ENCODE measurements at places on chromosomes 13 and 19.

DNA sequence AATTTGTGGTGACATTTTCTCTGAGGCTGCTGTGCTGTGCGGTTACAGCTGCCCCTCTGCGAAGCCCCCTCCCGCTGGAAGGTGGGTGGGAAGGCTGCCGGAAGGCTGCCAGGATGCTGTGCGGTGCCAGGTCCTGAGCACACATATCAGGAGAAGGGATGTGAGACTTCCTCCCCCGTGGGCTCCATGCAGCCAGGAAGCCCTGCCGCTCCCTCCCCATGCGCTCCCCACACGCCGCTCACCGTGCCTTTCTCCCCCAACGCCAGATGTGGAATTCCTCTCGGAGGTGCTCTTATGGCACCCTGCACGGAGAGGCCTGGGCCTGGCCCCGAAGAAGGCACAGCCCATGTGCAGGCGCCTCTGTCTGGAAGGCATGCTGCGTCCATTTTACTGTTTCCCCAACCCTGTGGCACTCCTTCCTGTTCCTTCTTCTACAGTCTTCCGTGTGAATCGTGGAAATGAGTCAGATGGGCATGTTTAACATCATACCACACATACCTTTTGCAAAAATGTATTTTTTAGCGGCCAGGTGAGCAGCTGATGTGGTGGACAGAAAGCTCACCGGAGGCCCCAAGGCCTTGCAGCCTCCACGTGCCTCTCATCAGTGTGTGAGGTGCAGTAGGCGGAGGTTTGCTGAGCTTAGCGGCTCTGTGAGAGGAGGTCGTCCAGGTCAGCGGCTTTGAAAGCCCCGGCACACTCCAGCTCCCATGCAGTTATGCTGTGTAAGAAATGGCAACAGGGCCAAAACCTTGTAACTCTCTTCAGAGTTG, 88.0 kb downstream of the ATP11A start:
- H3K4me1 ChIP-seq: peaks cover 8% of the 10 kb centered on the region
- H3K4me3 ChIP-seq: no peak overlapping the region
- H3K27ac ChIP-seq: no peak overlapping the region
- no peaks in the 10 kb centered on the region for H3K27me3 ChIP-seq
- H3K36me3 ChIP-seq: no peaks in the 10 kb centered on the region
- DNase-seq: no peak

DNA sequence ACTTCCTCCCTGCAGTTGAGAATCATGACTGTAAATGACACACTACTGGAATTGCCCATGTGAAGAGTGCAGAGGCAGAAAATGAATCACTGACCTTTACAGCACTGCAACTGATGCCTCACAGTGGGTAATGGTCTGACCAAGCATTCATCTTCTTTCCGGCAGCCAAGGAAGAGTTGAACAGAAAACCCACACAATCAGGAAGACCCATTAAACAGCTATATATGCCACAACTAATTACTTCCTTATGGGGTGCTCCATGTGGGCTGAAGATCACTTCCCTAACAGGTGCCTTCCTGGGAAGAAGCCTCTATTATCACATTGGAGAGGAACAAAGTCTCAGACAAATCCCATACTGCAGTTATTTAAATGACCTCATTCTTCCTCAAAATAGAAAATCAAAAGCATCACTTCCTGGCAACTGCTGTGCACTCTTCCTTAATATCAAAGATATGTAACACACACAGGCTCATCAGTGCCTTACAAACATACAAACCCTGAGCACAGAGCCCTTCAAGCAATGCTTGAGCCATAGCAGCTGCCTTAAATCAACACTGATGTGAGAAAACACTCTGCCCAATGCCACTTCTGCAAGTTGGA, 45.8 kb downstream of the RUBCNL start:
- peak overlapping the region; percentile 81 for H3K27ac ChIP-seq
- H3K4me3 ChIP-seq: peak overlapping the region; percentile 5
- peaks cover 45% of the 10 kb centered on the region for H3K4me1 ChIP-seq
- no peak for DNase-seq
- H3K27me3 ChIP-seq: no peaks in the 10 kb centered on the region

GRCh38 chr19:16497042-16497441, 848 bp downstream of the C19orf44 start:
- H3K27ac ChIP-seq: no peak overlapping the region
- H3K27me3 ChIP-seq: no peaks in the 10 kb centered on the region
- H3K4me3 ChIP-seq: peak overlapping the region; percentile 91
- peaks cover 5% of the 10 kb centered on the region for H3K36me3 ChIP-seq

GRCh38 chr19:11560404-11561051, 1.5 kb upstream of the ELOF1 start:
- H3K27me3 ChIP-seq: no peaks in the 10 kb centered on the region
- peaks cover 38% of the 10 kb centered on the region for H3K4me1 ChIP-seq
- peak; percentile 63 for DNase-seq
- H3K27ac ChIP-seq: peak overlapping the region; percentile 89

DNA sequence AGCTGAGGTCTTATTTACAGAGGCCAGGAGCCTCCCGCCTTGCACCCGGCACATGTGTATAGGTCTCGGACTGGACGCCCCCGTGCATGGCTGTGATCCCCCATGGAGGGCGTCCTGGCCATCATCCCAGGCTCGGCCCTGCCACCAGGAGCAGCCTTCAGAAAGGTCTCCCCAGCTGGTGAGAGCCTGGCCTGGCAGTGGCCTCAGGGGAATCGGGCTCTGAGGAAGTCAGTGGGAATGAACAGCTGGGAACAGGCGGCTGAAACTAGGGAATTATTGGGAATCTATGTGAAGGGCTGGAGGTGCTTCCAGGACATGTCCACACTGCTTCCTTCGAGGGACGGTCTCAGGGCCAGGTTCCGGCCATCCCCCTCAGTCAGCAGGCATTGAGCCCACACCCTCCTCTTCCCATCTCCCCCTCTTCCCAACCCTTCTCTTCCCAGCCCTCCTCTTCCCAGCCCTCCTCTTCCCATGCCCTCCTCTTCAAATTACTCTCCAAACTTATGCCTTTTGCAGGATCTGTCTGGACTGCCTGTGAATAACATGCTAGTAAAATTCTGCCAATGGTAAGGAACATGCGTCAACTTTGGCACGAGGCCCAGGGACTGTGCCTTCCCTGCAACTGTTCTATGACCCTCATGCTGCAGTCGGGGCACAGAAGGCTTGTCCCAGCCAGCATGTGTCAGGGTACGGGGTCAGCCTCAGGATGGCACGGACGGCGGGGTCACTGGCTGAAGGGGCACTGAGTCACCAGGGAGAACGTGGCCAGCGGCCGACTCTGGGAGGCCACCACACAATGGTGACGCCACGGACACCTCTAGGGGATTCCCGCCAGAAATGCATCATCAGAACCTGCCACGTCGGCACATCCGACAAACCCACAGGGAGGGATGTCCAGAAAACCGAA, 24.2 kb upstream of the C13orf46 start:
- DNase-seq: no peak
- H3K27me3 ChIP-seq: no peaks in the 10 kb centered on the region
- no peak overlapping the region for H3K4me3 ChIP-seq
- H3K27ac ChIP-seq: no peak overlapping the region

GRCh38 chr13:55160867-55161266, 1979.9 kb upstream of the PRR20A start:
- no peak overlapping the region for H3K27ac ChIP-seq
- no peak overlapping the region for H3K4me3 ChIP-seq
- no peaks in the 10 kb centered on the region for H3K36me3 ChIP-seq
- DNase-seq: no peak

DNA sequence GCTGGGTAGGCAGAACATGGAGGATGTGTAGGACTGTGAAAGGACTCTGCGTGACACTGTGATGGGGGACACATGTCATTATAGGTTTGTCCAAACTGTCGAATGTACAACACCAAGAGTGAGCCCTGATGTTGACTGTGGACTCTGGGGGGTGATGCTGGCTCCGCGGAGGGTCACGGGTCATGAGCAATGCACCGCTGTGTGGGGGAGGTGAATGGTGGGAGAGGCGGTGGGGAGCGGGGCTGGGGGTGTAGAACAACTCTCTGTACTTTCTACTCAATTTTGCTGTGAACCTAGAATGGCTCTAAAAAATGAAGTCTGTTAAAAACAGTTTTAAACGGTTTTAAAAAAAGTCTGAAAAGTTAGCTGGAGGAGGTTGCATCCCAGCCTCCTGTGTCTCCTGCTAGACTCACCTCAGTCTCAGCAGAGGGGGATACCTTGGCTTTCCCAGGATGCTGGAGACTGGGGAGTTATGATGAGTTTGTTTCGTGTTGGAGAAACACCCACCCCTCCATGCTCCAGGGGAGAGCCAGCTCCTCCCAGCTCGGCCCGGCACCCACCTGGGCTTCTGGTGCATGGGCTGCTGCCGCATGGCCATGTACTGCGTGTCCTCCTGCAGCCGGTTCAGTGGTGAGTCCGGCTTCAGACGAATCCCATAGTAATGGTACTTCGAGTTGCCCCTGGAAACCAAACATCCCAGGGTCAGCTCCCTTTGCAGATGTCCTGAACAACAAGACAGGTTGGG, 34.7 kb upstream of the RANBP3 start:
- H3K4me1 ChIP-seq: no peaks in the 10 kb centered on the region
- no peaks in the 10 kb centered on the region for H3K36me3 ChIP-seq
- no peak overlapping the region for H3K4me3 ChIP-seq
- no peaks in the 10 kb centered on the region for H3K27me3 ChIP-seq
- H3K27ac ChIP-seq: no peak overlapping the region

DNA sequence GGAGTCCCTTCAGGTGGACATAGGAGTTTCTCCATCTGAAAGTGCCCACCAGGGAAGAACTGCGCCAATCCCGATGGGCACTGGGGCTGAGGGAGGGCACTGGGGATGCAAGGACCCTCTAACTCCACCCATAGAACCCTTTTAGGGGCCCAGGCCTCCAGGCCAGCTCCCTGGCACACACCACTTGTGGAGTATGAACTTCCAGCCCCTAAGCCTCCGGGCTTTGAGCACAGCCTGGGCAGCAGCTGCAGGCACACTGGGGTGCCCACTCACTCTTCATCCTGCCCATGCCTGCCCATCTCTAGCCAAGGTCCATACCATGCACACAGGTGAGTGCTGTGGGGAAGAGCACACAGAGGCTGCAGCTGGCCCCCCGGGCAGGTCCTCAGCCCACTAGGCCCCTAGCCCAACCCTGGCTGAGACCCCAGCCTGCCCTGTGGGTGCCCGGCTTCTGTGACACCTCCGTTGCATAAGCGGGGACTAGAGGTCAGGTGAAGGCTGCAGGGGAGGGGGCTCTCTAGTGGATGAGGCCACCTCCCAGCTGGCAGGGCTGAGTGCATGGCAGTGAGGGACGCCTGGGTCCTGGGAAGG, 14.6 kb upstream of the SLC7A10 start:
- peaks cover 3% of the 10 kb centered on the region for H3K4me1 ChIP-seq
- H3K36me3 ChIP-seq: no peaks in the 10 kb centered on the region
- H3K4me3 ChIP-seq: no peak overlapping the region
- H3K27ac ChIP-seq: no peak overlapping the region

- H3K4me3 ChIP-seq: no peak overlapping the region
- peaks cover 31% of the 10 kb centered on the region for H3K36me3 ChIP-seq
- no peak overlapping the region for H3K27ac ChIP-seq
- DNase-seq: no peak
Measured at GRCh38 chr19:4449639-4450028, 8.0 kb downstream of the UBXN6 start.

- peaks cover 30% of the 10 kb centered on the region for H3K27me3 ChIP-seq
- no peaks in the 10 kb centered on the region for H3K4me1 ChIP-seq
- no peak overlapping the region for H3K4me3 ChIP-seq
- DNase-seq: no peak
- H3K36me3 ChIP-seq: no peaks in the 10 kb centered on the region
Measured at GRCh38 chr19:19214892-19215291, 3.1 kb downstream of the NCAN start.

GRCh38 chr13:48511621-48512230, 21.2 kb downstream of the RCBTB2 start:
- no peak overlapping the region for H3K4me3 ChIP-seq
- no peak overlapping the region for H3K27ac ChIP-seq
- H3K4me1 ChIP-seq: peaks cover 29% of the 10 kb centered on the region
- no peak for DNase-seq
- peaks cover 4% of the 10 kb centered on the region for H3K27me3 ChIP-seq
- peaks cover 75% of the 10 kb centered on the region for H3K36me3 ChIP-seq

DNA sequence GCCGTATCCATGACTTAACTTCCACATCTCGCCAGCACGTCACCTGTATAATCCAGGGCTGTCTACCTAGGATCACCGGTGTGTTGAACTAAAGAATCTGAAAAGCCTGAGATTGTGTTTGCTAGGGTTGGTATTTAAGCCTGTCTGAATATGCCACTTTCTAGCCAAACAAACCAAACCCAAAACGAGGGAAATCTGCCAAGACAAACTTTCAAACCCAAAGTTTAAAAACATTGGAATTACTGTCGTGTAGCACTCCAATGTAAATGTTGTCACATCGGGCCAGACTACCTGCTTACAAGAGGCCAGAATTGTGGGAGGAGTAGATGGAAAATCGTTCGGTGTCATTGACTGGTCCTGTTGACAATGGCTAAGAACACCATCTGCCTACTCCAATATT, 747.8 kb downstream of the EFNB2 start:
- no peaks in the 10 kb centered on the region for H3K4me1 ChIP-seq
- no peak for DNase-seq
- H3K4me3 ChIP-seq: no peak overlapping the region
- no peaks in the 10 kb centered on the region for H3K36me3 ChIP-seq

DNA sequence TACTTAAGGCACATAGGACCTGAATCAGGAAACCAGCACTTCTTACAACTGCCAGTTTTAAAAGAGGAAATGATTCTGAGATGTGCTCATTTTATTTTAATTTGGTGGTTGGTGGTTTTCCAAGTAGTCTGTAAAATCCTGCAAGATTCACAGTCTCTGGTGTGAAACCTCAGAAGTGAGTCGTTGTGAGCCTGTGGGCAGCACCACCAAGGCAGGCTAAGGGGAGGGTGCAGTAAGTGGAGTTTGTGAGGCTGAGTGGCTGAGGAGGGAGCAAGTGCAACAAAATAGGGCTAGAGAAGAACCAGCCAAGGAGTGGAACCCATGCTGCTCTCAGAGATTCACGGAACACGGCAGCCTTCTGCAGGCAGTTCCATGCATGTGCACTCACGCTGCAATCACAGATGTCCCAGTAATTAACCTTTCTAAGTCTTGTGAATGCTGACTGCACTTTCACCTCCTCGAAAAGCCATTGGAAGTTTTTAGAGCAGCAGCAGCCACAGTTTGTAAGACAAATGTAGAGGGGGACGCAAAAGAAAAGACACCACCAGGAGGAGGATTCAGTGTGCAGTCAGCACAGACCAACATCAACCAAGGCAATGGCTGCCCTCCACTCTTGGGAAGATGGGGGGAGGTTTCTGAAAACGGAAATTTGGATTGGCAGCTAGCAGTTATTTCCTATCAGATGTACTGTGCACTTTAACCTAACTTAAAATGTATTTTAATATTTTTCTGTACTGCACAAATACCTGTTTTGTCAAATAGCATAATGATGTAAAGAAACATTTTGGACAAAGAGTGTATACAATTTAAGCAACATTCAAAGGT, 44.9 kb downstream of the ESD start:
- peak; percentile 50 for DNase-seq
- peak overlapping the region; percentile 55 for H3K4me3 ChIP-seq
- H3K27me3 ChIP-seq: no peaks in the 10 kb centered on the region
- peaks cover 36% of the 10 kb centered on the region for H3K4me1 ChIP-seq

GRCh38 chr19:7145494-7145893, 76.0 kb downstream of the ZNF557 start:
- H3K27me3 ChIP-seq: no peaks in the 10 kb centered on the region

GRCh38 chr19:53102756-53103233, 427 bp downstream of the ZNF160 start:
- H3K36me3 ChIP-seq: peaks cover 46% of the 10 kb centered on the region
- H3K4me1 ChIP-seq: peaks cover 19% of the 10 kb centered on the region
- peak overlapping the region; percentile 84 for H3K27ac ChIP-seq
- DNase-seq: peak; percentile 57
- no peaks in the 10 kb centered on the region for H3K27me3 ChIP-seq
- peak overlapping the region; percentile 87 for H3K4me3 ChIP-seq
